ENCODE measurements at places on chromosomes 2 and 18. TPM values are rescaled to one million over a fixed set of nuclear protein-coding genes. Genes with fewer than 3 reads are reported as not detected.

Gene STK16
- 24.1 TPM for total RNA-seq

DNA sequence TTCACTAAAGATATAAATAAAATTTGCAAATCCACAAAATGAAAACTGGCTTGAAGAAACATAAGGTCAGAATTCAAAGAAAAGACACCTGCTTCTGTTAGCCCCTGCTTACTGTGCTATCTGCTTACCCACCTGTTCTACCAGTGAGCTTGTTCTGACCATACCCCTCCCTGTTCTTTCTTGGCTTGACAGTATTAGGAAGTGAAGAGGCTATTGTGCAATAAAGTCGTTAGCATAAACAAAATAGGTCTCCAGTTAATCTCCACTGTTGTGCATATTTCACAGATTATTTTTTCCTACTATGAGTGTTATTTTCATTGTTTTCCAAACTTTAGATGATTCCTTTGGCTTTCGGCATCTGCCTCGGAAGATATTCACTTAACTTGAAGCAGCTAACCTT is 322.1 kb downstream of the CCDC85A start:
- no peak for DNase-seq

Gene DSC1
- 19.3 TPM for total RNA-seq

Gene CNDP2
- total RNA-seq = 58.7 TPM

Gene FAM237A
- not detected for total RNA-seq

Gene KYNU
- total RNA-seq = 4.3 TPM

Gene MFSD6
- 51.5 TPM for total RNA-seq

Gene ASTL
- 1.4 TPM for total RNA-seq
